ENCODE measurements at places on chromosomes 6 and 20.

- no peak for DNase-seq
Observed at GRCh38 chr20:63295422-63295821, 2.4 kb downstream of the COL20A1 start.

DNA sequence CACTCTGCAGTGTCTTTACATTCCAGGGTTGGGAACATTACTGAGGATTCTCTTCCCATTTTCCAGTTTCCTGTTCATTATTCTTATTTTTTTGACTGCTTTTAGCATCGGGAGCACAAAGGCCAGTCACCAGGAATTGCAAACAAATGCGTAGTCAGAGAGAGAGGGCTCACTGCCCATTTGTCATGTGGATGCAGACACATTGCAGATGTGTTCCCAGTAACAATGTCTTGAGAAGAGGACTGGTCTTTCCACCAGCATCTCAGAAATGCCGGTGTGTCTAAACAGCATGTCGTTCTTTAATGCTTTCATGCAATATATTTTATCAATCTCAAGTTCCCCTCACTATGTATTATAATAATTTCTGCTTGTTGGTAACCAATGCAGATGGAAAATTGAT lies 952 bp upstream of the TAAR6 start:
- DNase-seq, result no peak

DNA sequence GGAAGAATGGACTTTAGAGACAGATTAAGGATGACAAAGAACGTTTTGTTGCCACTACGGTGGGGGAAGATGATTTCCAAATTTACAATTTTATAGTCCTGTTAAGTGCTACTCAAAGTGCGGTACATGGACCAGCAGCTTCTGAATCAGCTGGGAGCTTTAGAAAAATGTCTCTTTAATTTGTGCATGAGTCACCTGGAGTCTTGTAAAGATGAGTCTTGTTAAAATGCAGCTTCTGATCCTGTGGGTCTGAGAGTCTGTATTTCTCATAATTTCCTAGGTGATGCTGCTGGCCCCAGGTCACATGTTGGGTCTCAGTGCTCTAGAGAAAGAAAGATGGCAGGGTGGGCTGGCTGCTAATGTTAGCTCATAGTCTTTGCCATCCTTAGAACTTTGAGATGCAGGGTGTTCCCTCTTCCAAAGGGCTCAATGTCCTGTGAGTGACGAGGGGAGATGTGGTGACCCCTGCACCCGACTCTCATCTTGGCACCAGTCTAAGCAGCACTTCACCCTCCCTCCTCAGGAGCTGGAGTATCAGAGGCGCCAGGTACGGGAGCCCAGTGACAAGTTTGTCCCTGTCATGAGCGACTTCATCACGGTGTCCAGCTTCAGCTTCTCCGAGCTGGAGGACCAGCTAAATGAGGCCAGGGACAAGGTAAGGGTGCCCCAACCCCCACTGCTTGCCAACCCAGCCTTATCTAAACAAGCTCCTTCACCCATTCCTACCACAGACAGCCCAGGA lies 34.5 kb downstream of the MOCS1 start:
- no peak for DNase-seq

- DNase-seq, result no peak
Observed at GRCh38 chr6:162372106-162372505, 355.5 kb downstream of the PRKN start.

GRCh38 chr6:54646069-54646950 lies 200.3 kb upstream of the FAM83B start:
- DNase-seq, result no peak

GRCh38 chr20:1003920-1004697 lies 2.0 kb upstream of the RSPO4 start:
- DNase-seq, result no peak

DNA sequence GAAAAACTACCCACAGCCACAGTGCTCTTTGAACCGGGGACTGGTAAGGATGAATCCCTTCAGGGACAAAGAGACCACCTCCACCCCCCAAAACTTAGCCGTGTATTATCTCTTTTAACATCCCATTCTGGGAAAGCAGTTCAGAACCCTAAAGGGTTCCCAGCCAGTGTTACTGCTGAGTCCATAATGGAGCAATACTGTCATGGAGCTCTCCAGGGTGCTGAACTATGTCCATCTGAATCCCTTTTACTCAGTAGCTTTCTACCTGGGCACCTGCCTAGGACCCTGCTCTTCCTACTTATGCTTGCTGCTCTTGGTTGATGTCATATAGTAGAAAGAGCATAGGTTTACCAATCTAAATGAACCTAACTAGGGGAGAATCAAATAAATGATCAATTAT lies 22.3 kb upstream of the SAYSD1 start:
- DNase-seq, result peak; percentile 45

DNA sequence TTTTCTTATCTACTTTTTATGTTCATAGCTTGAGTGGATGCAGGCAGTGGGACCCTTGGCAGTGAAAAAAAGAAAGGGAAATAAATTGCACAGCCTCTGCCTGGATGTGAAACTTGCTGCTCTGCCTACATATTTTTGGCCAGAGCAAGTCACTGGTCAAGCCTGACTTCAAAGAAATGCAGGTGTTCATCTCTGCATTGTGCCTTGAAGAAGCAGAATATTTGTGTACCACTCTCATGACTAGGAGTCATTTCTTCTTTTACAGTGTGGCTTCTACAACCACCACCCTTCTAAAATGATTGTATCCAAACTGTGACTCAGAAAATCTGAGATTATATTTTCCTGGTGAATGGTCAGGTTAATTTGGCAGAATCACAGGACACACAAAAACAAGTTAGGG lies 2.5 kb upstream of the KATNA1 start:
- no peak for DNase-seq

DNA sequence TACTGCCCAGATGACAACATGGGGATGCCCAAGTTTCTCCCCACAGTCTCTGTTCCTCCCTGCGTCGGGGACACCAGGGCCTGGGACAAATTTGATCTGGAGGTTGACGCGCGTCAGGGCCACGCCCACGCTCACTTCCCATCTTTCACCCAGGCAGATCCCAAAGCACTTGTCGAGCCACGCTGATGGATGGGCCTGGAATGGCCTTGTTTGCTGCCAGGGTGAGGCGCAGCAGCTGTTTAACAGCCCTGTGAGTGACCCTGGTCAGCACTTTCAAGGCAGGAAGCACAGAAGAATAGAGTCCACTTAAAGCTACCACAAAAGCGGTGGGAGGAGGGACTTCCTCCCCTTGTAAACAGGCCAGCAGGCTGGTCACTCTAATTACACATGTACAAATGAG lies 324.7 kb upstream of the JARID2 start:
- DNase-seq, result peak; percentile 92

DNA sequence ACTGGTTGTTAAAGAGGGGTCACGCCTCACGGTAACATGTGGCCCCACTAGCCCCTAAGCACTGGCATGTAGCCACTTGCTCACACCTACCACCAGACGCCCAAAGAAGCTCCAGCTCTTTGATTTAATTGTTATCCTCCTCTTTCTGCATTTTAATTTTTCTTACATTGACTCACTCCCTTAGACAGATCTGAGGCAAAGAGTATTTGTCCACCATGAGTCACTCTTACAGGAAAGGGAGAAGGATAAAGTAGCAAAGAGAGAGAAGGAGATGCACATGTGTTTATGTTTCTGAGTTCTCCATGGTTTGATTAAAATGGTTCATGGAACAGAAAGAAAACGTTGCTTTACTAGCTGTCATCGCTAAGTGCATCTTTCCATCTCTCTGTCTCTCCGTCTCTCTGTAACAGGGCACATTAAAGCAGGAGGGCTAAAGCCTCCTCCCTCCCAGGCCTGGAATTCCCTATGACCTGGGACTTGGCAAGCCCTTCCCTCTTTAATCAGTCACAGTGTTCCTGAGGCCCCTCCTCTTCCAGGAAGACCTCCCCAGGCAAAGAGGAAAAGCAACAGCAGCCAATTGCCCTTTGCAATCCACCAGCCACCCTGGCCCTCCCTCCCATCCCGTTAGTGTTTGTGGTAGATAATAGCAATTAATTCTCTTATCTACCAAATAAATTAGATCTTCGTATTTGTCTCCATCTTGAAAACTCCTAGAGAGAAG lies 112.8 kb upstream of the TSHZ2 start:
- no peak for DNase-seq

- DNase-seq, result no peak
Observed at GRCh38 chr6:149779644-149779963, 30.1 kb downstream of the PCMT1 start.

DNA sequence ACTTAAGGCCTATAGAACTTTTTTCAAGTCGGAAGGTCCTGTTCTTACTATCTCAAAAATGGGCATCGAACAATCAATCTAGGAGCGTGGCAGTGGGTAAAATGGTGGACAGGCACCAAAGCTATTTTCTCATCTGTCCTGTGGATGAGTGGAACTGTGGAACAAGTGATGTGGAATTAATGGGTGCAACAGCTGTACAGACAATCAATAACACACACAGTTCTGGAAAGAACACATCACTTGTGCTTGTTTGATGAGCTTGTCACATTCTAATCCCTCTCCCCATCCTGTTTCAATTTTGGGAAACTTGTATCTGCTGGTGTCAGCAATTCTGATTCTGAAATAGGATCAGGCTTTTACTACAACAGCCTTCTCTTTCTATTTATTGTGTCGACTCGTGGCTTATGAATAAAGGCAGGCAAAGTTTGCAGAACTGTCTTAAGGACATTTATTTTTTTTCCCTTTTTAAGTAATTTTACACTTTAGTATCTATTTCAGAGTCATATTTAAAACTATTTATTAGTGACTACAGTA lies 11.5 kb downstream of the RBM24 start:
- no peak for DNase-seq

GRCh38 chr6:134165561-134166201 lies 113.3 kb upstream of the SLC2A12 start:
- peak; percentile 65 for DNase-seq

DNA sequence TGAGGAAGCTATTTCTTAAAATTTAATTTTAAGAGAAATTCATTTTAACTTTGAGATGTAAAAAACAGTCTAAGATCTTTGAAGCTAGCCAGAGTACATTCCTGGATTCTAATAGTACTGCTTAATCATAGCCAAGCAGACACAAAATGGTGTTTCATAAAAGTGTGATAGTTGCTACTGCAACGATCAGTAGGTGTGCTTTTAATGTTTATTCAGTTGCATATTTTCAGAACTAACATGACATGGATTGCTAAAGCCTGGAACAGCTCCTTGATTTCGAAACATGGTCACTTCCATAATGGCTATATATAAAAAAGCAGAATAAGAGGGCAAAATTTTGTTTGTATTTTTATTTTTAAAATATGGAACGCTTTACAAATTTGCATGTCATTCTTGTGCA lies 35.5 kb downstream of the SESN1 start:
- peak; percentile 76 for DNase-seq

DNA sequence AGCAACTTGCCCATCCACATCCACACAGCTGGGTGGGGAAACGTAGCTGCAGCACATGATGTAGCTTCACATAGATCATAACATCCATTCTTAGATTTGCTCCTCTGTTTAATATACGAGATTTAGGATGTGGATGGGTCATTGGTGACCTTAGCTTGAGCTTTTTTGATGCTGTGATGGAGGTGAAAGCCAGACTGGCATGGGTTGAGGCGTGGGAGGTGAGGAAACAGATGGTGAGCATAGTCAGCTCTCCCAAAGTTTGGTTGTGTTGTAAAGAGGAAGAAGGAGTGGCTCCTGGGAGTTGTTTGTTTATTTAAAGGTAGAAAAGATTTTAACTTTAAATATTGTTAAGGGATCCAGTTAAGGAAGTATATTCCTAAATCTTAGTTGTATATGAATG lies 5.3 kb downstream of the ARFGEF2 start:
- peak; percentile 68 for DNase-seq

DNA sequence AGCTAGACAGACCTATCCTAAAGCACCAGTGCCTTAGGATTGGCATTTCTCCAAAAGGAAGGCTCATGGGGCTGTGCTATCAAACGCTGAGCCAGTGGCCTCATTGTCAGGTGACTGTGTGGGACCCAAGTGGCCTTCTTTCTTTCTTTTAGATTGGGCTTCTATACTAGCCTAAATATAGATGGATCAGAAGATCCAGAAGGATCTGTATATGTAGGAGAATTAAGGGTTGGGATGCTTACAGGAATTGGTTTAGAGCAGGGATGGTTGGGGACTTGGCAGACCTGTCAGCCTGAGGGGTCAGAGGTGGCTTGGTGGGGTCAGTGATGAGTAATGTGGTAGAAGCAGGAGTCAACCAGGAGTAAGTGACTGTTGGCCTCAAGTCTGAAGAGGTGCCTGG lies 14.8 kb downstream of the ABT1 start:
- DNase-seq, result no peak

- no peak for DNase-seq
Observed at GRCh38 chr20:2888224-2888955, 15.1 kb downstream of the PTPRA start.

DNA sequence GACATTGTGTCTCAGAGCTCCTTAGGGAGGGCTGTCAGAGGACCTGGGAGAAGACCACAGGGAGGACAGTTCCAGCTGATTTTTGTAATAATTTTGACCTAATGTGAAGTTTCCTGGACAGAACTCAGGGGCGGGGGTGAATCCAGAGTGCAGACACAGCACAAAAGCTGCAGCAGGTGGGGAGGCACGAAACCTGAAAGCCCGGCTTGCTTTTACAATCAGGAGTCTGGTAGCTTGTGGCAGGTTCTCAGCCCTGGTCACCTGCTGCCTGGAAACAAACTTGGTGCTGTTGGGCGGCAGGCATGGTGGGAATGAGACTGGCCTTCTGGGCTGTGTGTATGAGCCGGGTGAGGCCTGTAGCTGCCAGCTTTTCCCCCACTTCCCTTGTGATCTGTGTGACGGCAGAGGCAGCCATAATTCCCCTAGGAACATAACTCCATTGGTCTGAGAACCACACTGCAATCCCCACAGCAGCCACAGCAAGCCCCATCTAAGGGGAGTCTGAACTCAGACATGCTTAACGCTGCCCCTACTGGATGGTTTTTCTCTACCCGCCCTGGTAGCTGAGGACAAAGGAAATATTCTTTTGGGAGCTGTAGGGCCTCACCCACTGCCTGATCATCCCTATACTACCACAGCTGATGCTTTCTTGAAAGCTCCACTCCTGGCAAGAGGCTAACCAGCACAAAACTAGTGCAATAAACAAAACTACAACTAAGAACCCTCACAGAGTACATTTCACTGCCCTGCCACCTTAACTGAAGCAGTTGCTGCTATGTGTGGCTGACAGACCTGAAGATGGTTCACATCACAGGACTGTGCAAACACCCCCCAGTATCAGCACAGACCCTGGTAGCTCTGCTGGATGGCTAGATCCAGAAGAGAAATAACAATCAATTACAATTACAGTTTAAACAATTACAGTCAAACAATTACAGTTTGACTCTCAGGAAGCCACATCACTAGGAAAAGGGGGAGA lies 1055.1 kb upstream of the GJE1 start:
- no peak for DNase-seq

- DNase-seq, result peak; percentile 71
Observed at GRCh38 chr6:28985462-28986164, 19.5 kb downstream of the ZNF311 start.

All from inflammatory macrophage (primary cell).